ENCODE measurements at places on chromosomes 12 and 14. TPM values are rescaled to one million over a fixed set of nuclear protein-coding genes. Genes with fewer than 3 reads are reported as not detected.

The NTS gene
- total RNA-seq = 84.7 TPM

The GPR33 gene
- not detected for total RNA-seq

The FAM186B gene
- total RNA-seq = 0.19 TPM

The MIP gene
- 0.24 TPM for total RNA-seq

The NTN4 gene
- total RNA-seq = 48.9 TPM

The RFX4 gene
- not detected for total RNA-seq

The IL31 gene
- not detected for total RNA-seq

The OR6C2 gene
- not detected for total RNA-seq

The PPHLN1 gene
- total RNA-seq = 74.8 TPM

The TGM1 gene
- total RNA-seq = 0.89 TPM

The FLRT2 gene
- total RNA-seq = 3.2 TPM

The CACNA2D4 gene
- not detected for total RNA-seq

The ASPG gene
- not detected for total RNA-seq

The ADCY6 gene
- total RNA-seq = 14.6 TPM

The TAC3 gene
- not detected for total RNA-seq

The ADAM20 gene
- total RNA-seq = not detected

The KLHL33 gene
- total RNA-seq = not detected

The ADAMTS20 gene
- not detected for total RNA-seq

The RNASE7 gene
- not detected for total RNA-seq

The LALBA gene
- not detected for total RNA-seq

The PSMB11 gene
- not detected for total RNA-seq

The NGB gene
- not detected for total RNA-seq

The GZMH gene
- not detected for total RNA-seq

The PFKM gene
- 22.8 TPM for total RNA-seq

The IGF1 gene
- not detected for total RNA-seq

The RNF212B gene
- total RNA-seq = not detected

The PIANP gene
- total RNA-seq = 1.0 TPM

The NEK9 gene
- total RNA-seq = 26.7 TPM

The PPFIA2 gene
- total RNA-seq = not detected

The KLRB1 gene
- total RNA-seq = not detected

The ARHGEF40 gene
- total RNA-seq = 11.5 TPM

The CCDC85C gene
- 36.0 TPM for total RNA-seq

The DPY19L2 gene
- 1.2 TPM for total RNA-seq

The C14orf39 gene
- not detected for total RNA-seq

The DNAJC22 gene
- 23.4 TPM for total RNA-seq

The SLC6A12 gene
- 1.3 TPM for total RNA-seq

The RIN3 gene
- total RNA-seq = 16.8 TPM

The KRT7 gene
- total RNA-seq = 5,579 TPM

The BBOF1 gene
- total RNA-seq = 5.5 TPM

The TAS2R13 gene
- not detected for total RNA-seq

The RASSF9 gene
- total RNA-seq = 1.0 TPM

Data from A549 treated with Mapracorat at 1 μM for 4 hours (cell line).